Right ventricle myocardium inferior (tissue), 1 donor: ENCODE measurements at places on chromosomes 7 and 10. TPM values are rescaled to one million over a fixed set of nuclear protein-coding genes. Genes with fewer than 3 reads are reported as not detected.

The ZNF365 gene
- total RNA-seq: not detected

The NKX2-3 gene
- not detected for total RNA-seq

The ABCB4 gene
- total RNA-seq: 4.4 TPM

The SLC39A12 gene
- total RNA-seq: not detected

The OR6V1 gene
- not detected for total RNA-seq

The PAPOLB gene
- total RNA-seq: 0.08 TPM

The HOXA10 gene
- total RNA-seq: not detected

The MRC1 gene
- 38.3 TPM for total RNA-seq

The SLC13A1 gene
- total RNA-seq: not detected

The CFAP69 gene
- 1.6 TPM for total RNA-seq

The COL17A1 gene
- 0.43 TPM for total RNA-seq

The SMO gene
- total RNA-seq: 4.6 TPM

The CALHM3 gene
- not detected for total RNA-seq

The PDE1C gene
- 198 TPM for total RNA-seq

The AFAP1L2 gene
- total RNA-seq: 5.7 TPM

The NODAL gene
- total RNA-seq: not detected

The SFRP5 gene
- total RNA-seq: 2.5 TPM

The SPDYE8 gene
- total RNA-seq: not detected

The TWIST1 gene
- 1.6 TPM for total RNA-seq

The ASAH2 gene
- total RNA-seq: 2.0 TPM

The SFTPA1 gene
- total RNA-seq: 0.24 TPM

The CUBN gene
- 0.92 TPM for total RNA-seq

The TNS3 gene
- total RNA-seq: 44.8 TPM

The FZD8 gene
- total RNA-seq: 9.0 TPM

The ZSCAN21 gene
- 9.4 TPM for total RNA-seq

The EGR2 gene
- 1.0 TPM for total RNA-seq

The ARMC3 gene
- not detected for total RNA-seq

The GUSB gene
- total RNA-seq: 18.3 TPM

The RNF133 gene
- 0.38 TPM for total RNA-seq

The INA gene
- not detected for total RNA-seq

The GPR141 gene
- total RNA-seq: 0.60 TPM

The CXCL12 gene
- total RNA-seq: 144 TPM

The GPR26 gene
- not detected for total RNA-seq

The DNA2 gene
- 1.5 TPM for total RNA-seq

The PLXDC2 gene
- 13.1 TPM for total RNA-seq

The UBN2 gene
- 13.0 TPM for total RNA-seq

The SPAM1 gene
- total RNA-seq: not detected

The HELLS gene
- total RNA-seq: 2.3 TPM

The HHEX gene
- total RNA-seq: 2.6 TPM

The RTKN2 gene
- total RNA-seq: not detected

The KEL gene
- 0.62 TPM for total RNA-seq

The NPY4R gene
- total RNA-seq: not detected

The ACBD7 gene
- total RNA-seq: not detected

The MBLAC1 gene
- total RNA-seq: 2.1 TPM

The LIPF gene
- total RNA-seq: not detected

The ERVW-1 gene
- not detected for total RNA-seq
